ENCODE measurements at places on chromosomes 2 and 18. TPM values are rescaled to one million over a fixed set of nuclear protein-coding genes. Genes with fewer than 3 reads are reported as not detected.

GRCh38 chr18:23495723-23496440 lies 7.4 kb upstream of the RMC1 start:
- H3K36me3 ChIP-seq = no peaks in the 10 kb centered on the region
- DNase-seq = no peak
- H3K4me3 ChIP-seq = no peak overlapping the region
- H3K4me1 ChIP-seq = peaks cover 31% of the 10 kb centered on the region
- H3K27me3 ChIP-seq = no peaks in the 10 kb centered on the region

DNA sequence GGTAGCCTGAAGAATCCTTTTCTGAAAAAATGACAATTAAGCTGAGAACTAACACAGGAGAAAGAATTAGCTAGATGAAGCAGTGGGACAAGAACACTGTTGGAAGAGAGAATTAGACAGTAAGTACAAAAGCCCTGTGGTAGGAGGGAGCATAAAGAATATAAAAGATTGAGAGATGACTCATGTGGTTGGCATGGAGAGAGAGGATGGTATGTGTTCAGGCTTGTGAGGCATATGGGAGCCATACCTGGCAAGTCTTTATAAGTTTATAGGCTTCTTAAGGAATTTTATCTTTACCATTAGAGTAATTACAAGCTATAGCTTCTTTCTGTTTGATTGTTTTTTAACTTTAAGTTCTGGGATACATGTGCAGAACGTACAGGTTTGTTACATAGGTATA lies 325.0 kb downstream of the ARL6IP6 start:
- H3K27ac ChIP-seq = no peak overlapping the region
- no peak overlapping the region for H3K4me3 ChIP-seq
- no peaks in the 10 kb centered on the region for H3K27me3 ChIP-seq
- no peaks in the 10 kb centered on the region for H3K4me1 ChIP-seq

DNA sequence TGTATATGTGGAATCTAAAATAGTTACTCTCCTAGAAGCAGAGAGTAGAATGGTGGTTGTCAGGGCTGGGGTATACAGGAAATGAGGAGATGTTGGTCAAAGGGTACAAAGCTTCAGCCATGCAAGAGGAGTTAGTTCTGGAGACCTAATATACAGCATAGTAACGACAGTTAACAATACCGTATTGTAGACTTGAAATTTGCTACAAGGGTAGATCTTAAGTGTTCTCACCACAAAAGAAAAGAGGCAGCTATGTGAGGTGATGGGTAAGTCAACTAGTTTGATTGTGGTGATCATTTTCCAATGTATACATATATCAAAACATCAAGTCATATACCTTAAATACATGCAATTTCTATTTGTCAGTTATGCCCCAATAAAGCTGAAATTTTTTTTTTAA lies 98.2 kb upstream of the CYP1B1 start:
- H3K27ac ChIP-seq = no peak overlapping the region
- peaks cover 49% of the 10 kb centered on the region for H3K27me3 ChIP-seq
- no peaks in the 10 kb centered on the region for H3K36me3 ChIP-seq

C2orf80 gene
- not detected for total RNA-seq

- no peaks in the 10 kb centered on the region for H3K36me3 ChIP-seq
- no peak overlapping the region for H3K27ac ChIP-seq
- no peaks in the 10 kb centered on the region for H3K27me3 ChIP-seq
- H3K4me3 ChIP-seq = no peak overlapping the region
- no peaks in the 10 kb centered on the region for H3K4me1 ChIP-seq
Observed at GRCh38 chr2:174866421-174866820, 102.1 kb upstream of the CHRNA1 start.

ALPI gene
- not detected for total RNA-seq

DNA sequence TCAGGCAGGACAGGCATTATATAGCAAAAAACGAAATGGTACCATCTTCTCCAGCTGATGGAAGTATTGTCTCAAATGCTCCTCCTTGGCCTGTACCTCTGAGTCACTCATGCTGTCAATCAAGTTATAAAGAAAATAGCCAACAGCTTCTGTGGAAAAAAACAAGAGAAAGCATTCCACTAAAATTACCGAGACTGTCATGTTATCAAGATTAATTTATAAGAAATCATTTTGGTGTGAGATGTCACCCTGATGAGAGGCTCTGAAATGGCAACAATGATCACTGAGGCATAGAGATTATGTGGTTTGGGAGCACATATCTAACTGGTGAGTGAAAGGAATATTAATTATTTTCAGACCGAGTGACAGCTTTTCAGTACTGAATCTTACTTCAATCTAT lies 47.4 kb downstream of the LRPPRC start:
- H3K4me1 ChIP-seq = no peaks in the 10 kb centered on the region
- H3K27me3 ChIP-seq = no peaks in the 10 kb centered on the region
- H3K4me3 ChIP-seq = no peak overlapping the region
- H3K27ac ChIP-seq = no peak overlapping the region

GRCh38 chr2:195763866-195764265 lies 106.8 kb downstream of the SLC39A10 start:
- H3K27ac ChIP-seq = no peak overlapping the region
- H3K4me3 ChIP-seq = no peak overlapping the region
- no peaks in the 10 kb centered on the region for H3K36me3 ChIP-seq
- H3K4me1 ChIP-seq = no peaks in the 10 kb centered on the region

DNA sequence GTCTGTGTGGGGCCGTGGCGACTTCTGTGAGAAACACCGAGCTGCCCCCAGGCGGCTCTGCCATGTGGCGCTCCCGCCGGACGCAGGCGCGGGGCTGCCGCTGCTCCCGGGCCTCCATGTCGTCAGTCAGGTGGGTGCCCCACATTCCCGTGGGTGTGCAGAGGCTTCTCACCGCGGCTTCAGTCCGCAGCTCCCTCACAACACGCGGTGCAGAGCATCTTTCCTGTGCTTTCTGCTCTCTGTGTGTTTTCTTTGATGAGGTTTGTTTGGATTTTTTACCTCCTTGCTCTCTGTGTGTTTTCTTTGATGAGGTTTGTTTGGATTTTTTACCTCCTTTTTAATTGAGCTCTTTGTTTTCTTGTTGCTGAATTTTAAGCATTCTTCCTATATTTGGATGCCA lies 13.0 kb downstream of the AQP12A start:
- peak overlapping the region; percentile 15 for H3K4me3 ChIP-seq
- peaks cover 30% of the 10 kb centered on the region for H3K27me3 ChIP-seq
- peak; percentile 46 for DNase-seq
- no peak overlapping the region for H3K27ac ChIP-seq
- no peaks in the 10 kb centered on the region for H3K36me3 ChIP-seq
- H3K4me1 ChIP-seq = peaks cover 19% of the 10 kb centered on the region

DNA sequence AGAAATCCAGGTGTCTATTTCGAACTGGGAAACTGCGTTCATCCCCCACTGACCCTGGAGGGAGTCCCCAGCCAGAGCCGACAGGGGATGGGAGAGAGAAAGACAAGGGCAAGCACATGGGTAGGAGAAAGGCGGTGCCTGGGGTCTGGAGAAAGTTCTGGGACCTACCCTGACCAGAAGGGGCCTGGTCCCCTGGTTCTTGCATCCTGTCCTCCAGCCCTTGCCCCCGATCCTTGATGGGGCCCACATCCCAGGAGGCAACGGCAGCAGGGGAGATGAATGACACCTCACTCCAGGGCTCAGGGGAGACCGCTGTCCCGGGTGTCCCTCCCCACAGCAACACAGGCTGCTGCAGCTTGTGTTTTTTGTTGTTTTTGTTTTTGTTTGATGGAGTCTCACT lies 4.9 kb downstream of the ADCY3 start:
- H3K27me3 ChIP-seq = no peaks in the 10 kb centered on the region
- H3K27ac ChIP-seq = no peak overlapping the region
- H3K4me1 ChIP-seq = peaks cover 35% of the 10 kb centered on the region
- H3K36me3 ChIP-seq = peaks cover 37% of the 10 kb centered on the region

ANXA4 gene
- 70.6 TPM for total RNA-seq

DNA sequence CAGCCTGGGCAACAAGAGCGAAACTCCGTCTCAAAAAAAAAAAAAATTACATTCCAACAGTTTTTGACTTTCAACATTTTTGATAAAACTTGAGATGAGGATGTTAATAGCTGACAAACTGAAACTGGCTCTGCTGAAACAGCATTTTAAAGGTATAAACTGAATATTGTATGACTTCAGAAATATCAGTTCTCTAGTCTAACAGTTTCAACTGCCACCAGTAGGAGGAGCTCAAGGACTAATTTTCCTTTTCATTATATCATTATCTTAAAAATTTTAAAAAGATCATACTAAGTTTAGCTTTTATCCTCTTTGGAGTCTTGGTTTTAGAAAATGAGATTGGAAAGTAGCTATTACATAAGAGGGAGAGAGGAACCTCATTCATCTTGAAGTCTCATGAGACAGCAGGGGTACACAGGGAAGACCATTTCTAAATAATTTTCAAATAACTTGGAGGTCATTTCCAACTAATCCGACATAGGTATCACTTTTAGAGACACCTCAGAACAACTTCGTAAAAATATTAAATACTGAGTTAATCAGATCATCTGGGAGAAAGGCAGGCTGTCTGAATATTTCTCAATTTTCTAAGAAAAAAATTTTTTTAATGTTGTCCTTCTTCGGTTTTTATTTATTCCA lies 37.6 kb upstream of the MCM6 start:
- DNase-seq = peak; percentile 72
- H3K4me1 ChIP-seq = peaks cover 14% of the 10 kb centered on the region
- H3K27me3 ChIP-seq = no peaks in the 10 kb centered on the region
- H3K27ac ChIP-seq = no peak overlapping the region

DNA sequence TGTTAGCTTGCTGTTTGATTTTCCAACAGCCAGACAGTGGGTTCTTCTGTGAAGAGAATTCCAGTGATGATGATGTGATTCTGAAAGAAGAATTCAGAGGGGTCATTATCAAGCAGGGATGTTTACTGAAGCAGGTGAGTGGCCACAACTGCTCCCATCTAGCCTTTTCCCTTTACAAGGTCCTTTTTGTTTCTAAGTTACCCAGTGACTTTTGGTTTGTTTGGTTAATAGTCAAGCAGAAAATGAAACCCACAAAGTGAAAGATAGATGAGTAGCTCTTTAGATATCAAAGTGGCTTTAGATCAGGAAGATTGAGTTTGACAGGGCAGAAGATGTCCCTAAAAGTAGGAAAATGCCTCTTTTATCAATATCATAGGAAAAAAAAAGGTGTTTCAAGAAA lies 23.3 kb downstream of the PLEK start:
- DNase-seq = no peak
- no peaks in the 10 kb centered on the region for H3K36me3 ChIP-seq
- peak overlapping the region; percentile 1 for H3K4me3 ChIP-seq
- H3K27me3 ChIP-seq = peaks cover 29% of the 10 kb centered on the region
- peaks cover 31% of the 10 kb centered on the region for H3K4me1 ChIP-seq

DNA sequence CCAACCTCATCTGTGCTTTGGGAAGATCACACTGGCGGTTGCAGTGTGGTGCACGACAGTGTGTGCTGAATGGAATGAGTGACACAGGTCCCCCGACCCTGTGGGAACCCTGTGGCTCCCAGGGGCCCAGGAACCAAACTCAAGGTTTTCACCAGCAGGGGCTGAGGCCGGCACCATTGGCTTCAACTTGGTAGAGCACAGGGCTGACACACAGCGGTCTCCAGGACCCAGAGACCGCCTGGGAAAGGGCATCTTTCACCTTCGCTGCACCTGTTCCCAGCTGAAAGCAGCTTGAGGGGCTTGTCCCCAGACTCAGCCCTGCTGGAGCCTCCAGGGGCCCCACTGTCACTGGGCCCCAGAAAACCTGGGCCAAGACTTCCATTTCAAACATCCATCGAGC lies 59.0 kb upstream of the ODC1 start:
- peaks cover 19% of the 10 kb centered on the region for H3K27me3 ChIP-seq
- no peaks in the 10 kb centered on the region for H3K36me3 ChIP-seq
- no peak overlapping the region for H3K4me3 ChIP-seq
- no peaks in the 10 kb centered on the region for H3K4me1 ChIP-seq
- no peak overlapping the region for H3K27ac ChIP-seq

DNA sequence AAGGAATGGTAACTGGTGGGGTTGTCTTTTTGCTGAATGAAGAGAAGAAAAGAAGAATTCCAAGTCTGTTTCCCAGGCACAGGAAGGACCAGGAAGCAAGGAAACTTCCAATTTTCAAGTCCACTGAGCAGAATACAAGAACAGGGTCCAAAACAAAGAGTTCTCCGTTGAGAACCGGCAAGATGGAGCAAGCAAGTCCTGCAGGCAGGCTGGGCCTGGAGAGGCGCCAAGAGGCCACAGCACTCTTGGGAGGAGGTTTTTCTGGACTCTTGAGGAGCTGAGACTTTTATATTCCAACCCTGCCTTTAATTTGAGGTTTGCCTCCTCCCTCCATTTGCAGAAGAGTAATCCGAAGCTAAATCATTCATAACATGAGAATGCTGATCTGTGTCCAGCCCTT lies 224.5 kb downstream of the IKZF2 start:
- H3K4me1 ChIP-seq = peaks cover 2% of the 10 kb centered on the region
- H3K27me3 ChIP-seq = no peaks in the 10 kb centered on the region
- H3K4me3 ChIP-seq = no peak overlapping the region
- no peaks in the 10 kb centered on the region for H3K36me3 ChIP-seq
- no peak for DNase-seq
- no peak overlapping the region for H3K27ac ChIP-seq

TXNDC2 gene
- not detected for total RNA-seq

Data from activated CD4-positive, alpha-beta T cell treated with anti-CD3 and anti-CD28 coated beads, Interleukin-2, amount 10 ng/mL, durations not matched to agents 7 days and 5 days (primary cell).